AG09319 (cell line): ENCODE measurements at places on chromosomes 16 and 17.
A peak's percentile ranks its signal among the peaks of the same experiment; 100 is the strongest.

- DNase-seq: no peak
These were observed 15.6 kb downstream of the WSCD1 start for GRCh38 chr17:6085812-6086211.

- no peak for DNase-seq
These were observed 22.6 kb upstream of the HAPSTR1 start for GRCh38 chr16:9068886-9069285.

DNA sequence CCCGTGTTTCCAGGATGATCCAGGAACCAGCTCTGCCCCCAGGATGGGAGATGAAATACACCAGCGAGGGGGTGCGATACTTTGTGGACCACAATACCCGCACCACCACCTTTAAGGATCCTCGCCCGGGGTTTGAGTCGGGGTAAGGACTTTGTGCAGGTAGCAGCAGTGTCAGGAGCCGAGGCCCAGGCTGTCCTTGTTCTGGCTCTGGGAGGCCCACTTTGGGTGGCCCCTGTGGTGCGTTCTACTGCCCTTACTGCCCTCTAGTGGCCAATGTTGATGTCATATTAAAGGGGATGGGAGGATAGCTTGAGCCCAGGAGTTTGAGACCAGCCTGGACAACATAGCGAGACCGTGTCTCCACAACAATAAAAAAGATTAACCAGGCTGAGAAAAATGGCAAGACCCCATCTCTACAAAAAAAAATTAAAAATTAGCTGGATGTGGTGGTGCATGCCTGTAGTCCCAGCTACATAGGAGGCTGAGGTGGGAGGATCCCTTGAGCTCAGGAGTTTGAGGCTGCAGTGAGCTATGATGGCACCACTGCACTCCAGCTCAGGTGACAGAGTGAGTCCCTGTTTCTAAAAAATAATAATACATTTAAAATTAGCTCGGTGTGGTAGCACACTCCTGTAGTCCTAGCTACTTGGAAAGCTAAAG, 20.9 kb upstream of the CLEC18A start:
- no peak for DNase-seq

DNA sequence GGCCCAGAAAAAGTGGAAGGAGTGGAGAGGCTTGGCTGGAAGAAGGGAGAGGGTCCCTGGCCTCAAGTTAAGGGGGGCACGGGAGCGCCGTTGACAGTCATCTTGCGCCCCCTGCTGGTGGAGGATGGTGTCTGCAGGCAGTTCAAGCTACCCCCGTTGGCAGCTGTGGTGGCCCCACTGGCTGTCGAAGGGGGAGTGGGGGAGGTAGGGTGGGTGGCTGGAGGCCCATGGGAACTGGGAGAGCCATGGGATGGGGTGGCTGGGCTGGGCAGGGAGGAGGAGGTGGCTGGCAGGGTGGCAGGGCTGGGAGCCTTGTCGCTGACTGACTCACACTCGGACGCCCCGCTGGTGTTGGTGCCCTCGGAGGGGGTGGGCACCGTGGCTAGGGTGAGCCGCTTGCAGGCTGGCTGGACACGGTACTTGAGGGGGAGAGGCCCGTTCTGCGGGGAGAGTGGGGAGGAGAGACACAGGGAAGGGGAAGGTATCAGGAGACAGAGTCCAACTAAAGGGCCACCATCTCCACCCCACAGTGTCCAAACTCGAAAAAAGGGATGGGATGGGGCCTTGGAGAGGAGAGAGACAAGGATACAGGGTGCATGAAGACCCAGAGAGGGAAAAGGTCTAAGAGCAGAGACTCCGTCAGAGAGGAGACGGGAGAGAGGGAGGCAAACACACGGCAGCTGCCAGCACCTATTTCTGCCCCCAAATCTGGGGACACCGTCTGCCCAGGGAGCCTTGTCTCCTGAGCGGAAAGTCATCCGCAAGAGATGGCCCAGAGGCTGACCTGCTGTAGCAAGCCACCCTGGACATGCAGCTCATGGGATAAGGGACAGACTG, 5.2 kb downstream of the CISD3 start:
- DNase-seq: no peak

DNA sequence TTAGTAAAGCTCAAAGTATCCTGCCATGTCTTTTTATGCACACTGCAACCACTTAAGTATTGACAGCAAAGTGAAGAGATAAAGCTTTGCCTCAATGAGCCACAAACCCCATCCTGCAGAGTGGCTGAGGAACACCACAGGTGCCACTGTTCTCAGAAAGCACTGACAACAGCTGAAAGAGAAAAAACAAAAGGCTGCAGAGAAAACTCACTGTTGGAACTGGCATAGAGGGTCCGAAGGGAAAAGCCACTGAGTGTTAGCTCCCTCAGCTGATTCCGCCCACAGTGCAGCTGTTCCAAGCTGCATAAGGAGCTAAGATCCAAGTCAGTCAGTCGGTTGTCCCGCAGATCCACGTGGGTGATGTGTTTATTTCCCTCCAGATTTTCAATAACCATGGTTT, 48.3 kb downstream of the PHLPP2 start:
- no peak for DNase-seq

GRCh38 chr16:82533189-82533588, 93.6 kb upstream of the CDH13 start:
- DNase-seq: no peak

DNA sequence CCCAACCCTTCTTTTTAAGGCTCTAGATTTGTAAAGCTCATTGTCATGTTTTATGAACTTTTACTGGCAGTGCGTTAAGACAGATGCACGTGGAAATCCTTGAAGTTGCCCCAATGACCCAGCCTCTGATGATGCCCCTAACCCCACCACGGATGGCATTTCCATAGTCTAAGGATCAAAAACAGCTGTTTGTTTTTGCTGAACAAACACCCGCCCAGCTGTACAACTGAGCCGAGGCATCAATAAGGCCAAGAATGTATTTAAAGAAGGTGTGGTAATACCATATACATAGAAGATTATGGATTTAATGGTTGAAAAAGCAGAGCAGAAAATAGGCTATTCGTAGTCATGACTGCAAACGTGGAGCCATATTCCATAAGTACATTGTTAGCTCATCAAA, 83.7 kb downstream of the SALL1 start:
- no peak for DNase-seq

DNA sequence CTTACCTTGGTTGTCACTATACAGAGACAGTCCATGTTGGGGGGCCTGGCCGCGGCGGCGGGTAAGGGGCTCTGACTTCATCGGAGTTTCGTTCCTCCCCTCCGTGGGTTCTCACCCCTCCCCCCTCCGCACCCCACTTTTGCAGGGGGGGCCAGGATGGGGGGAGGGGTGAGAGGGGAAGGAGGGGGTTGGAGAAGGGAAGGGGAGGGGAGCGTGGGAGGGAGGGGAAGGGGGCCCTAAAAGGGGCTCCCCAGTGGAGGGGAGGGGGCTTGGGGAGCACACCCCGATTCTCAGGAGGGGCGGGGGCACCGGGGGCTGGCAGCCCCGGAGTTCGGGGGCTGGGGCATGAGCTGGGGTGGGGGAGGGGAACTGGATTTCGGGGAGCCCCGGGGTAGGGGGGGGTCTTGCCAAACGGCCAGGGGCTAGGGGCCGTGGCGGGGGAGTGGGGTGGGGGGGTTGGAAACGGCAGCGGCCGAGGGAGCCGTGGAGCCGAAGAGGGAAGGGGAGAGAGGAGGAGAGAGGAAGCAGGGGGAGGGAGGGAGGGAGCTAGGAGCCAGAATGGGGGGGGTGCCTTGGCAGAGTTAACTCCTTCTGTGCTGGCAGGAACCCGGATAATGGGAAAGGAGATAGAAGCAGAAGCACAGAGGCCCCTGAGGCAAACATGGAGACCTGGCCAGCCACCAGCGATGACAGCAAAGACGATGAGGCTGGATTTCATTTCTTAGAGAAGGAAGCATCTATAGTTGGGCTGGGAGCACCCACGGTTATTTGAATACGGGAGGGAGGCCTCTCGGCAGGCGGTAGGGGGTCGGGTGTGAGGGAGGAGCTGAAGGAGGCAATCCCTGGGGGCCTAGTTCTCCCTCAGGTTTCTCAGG, 2.3 kb downstream of the DLG4 start:
- DNase-seq: no peak

- DNase-seq: no peak
These were observed 12.3 kb upstream of the UBE2I start for GRCh38 chr16:1297018-1297696.

GRCh38 chr16:16988963-16989362, 481.8 kb downstream of the XYLT1 start:
- no peak for DNase-seq

- DNase-seq: no peak
These were observed 8.6 kb downstream of the NEUROD2 start for GRCh38 chr17:39599004-39599664.

DNA sequence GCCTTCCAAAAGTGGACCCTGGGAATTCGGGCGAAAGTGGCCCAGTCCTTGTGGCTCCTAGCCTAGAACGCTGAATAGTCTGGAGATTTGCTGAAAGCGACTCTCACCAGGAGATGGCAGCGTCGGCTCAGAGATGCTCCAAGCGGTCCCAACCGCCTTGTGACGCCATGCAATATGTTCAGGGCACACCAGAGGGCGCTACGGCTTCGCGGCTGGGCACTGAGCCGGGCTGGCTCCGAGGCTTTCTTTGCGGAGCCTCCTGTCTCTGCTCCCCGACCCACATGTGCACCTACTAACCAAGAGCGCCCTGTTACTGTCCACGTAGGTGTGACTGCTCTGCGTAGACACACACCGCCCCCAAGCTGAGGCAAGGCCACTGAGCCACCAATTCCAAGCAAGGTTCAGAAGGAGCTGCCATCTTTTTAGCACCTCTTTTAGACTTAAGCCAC, 36.9 kb downstream of the SYCE1L start:
- DNase-seq: peak; percentile 58

DNA sequence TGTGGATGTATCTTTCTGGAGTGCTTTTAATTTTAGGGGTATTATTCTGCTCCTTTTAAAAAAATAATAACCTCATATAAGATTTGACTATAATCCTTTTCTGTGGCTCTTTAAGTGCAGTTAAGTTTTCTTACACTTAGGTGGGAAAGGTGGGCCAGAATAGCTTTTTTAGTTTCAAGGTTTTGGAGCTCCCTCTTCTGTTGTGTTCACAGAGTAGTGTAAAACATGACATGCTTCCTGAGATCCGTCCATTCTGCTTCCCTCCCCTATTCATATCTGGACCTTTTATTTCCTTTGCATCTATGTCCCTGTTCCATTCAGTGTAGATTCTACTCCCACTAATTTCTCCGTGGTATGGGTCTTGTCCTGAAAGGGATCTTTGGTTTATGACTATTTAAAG, 12.8 kb downstream of the LRRC36 start:
- DNase-seq: peak; percentile 8

GRCh38 chr16:9404811-9405210, 313.4 kb downstream of the HAPSTR1 start:
- no peak for DNase-seq

GRCh38 chr17:61299517-61300513, 99.8 kb upstream of the TBX2 start:
- DNase-seq: no peak

- DNase-seq: no peak
These were observed 2.6 kb downstream of the LRRC75A start for GRCh38 chr17:16489431-16489830.

- DNase-seq: no peak
These were observed 639.1 kb downstream of the MAF start for GRCh38 chr16:78961464-78961863.

GRCh38 chr16:53717577-53717976, 13.6 kb downstream of the FTO start:
- DNase-seq: no peak

DNA sequence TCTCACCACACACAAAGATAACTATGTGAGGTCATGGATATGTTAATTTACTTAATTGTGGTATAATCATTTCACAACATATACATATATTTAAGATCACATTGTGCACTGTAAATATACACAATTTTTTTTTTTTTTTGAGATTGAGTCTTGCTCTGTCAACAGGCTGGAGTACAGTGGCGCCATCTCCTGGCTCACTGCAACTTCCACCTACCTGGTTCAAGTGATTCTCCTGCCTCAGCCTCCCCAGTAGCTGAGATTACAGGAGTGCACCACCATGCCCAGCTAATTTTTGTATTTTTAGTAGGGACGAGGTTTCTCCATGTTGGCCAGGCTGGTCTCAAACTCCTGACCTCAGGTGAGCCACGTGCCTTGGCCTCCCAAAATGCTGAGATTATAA, 11.5 kb upstream of the PRSS54 start:
- peak; percentile 19 for DNase-seq
